ENCODE measurements at places on chromosomes 12 and 14.

GRCh38 chr14:42469637-42470426 lies 863.2 kb downstream of the LRFN5 start:
- no peak for DNase-seq

DNA sequence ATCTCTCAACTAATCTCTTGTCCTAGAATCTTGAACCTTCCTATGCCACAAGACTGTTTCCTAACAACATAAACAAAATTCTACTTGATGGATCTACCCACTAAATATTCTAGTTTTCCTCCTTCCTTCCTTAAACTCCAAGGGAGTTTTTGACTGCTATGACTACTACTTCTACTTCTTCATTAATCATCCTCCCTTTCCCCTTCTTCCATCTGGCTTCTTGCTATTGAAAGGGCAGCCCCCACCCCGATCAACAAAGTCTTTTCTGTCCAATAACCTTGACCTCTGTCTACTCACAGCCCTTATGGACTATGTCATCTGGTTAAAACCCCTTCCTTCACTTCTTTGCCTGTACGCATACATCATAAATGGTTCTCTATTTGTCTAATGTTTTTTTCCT lies 5.6 kb downstream of the LTA4H start:
- no peak for DNase-seq

GRCh38 chr14:93804654-93805053 lies 16.4 kb upstream of the PRIMA1 start:
- DNase-seq: no peak

DNA sequence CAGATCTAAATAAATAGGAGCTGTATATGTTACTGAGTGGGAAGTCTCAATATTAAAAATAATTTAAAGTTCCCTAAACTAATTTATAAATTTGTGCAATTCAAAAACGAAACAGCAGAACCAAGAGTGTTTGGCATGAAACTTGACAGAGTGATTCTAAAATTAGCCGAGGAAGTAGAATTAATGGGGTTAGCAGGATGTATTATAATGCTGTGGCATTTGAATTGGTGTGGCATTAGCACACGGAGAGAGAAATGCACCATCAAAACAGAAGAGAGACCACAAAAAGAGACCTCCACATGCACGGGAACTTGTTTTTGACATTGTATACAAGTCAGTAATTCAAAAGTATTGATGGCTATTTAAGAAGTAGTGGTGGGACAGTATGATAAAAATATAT lies 366.0 kb upstream of the RGS6 start:
- no peak for DNase-seq

GRCh38 chr14:23950411-23951135 lies 3.0 kb upstream of the DHRS4 start:
- no peak for DNase-seq

- no peak for DNase-seq
Observed at GRCh38 chr14:104223101-104224041, 85.0 kb downstream of the KIF26A start.

- DNase-seq: no peak
Observed at GRCh38 chr12:19206493-19207077, 77.1 kb downstream of the PLEKHA5 start.

GRCh38 chr12:70812136-70812535 lies 108.4 kb downstream of the PTPRR start:
- no peak for DNase-seq

- no peak for DNase-seq
Observed at GRCh38 chr12:54959291-54960018, 25.1 kb downstream of the TESPA1 start.

- no peak for DNase-seq
Observed at GRCh38 chr12:114683709-114684097, 272 bp downstream of the TBX3 start.

- no peak for DNase-seq
Observed at GRCh38 chr12:102959391-102959790, 1.9 kb downstream of the ASCL1 start.

GRCh38 chr14:100864206-100864605 lies 38.3 kb downstream of the MEG3 start:
- no peak for DNase-seq

DNA sequence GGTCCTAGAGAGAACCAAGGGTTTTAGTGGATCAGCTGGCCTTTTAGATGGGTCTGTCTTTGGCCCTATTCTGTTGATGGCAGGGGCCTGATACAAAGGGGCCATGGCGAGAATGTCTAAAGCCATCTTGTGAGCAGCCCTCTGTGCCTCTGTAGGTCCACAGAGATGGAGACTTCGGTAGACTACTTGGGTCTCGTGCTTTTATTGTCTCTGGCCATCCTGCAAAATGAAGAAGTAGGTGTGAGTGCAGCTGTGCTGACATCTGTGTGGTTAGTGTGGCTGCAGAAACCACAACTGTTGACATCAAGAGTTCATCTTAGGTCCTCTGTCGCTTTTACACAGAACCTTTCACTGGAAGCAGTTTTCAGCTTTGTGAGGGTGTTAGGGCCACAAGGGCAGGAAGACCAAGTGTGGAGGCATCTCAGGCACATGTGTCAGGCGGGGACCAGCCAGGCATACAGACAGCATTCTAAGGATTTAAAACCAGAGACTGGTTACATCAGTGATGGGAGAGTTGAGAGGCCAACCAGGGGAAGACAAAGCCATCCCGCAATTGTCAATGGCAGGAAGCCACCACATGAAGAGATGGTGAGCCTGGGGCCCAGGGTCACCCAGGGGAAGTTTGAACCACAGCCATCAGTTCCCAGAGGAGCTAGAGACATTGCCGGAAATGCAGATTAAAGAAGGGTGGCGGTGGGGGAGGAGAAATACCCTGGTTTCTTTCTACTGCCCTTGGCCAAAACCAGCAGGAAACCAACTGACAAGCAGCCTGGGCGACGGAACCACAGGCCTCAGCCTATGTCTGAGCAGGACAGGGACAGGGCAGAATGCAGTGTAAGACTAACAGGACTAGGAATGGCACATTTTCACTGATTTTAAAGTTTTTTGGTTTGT lies 13.0 kb upstream of the TPCN1 start:
- peak; percentile 44 for DNase-seq

- no peak for DNase-seq
Observed at GRCh38 chr12:10562306-10562933, 51.0 kb downstream of the MAGOHB start.

GRCh38 chr14:76228138-76228537 lies 76.4 kb downstream of the GPATCH2L start:
- DNase-seq: no peak

DNA sequence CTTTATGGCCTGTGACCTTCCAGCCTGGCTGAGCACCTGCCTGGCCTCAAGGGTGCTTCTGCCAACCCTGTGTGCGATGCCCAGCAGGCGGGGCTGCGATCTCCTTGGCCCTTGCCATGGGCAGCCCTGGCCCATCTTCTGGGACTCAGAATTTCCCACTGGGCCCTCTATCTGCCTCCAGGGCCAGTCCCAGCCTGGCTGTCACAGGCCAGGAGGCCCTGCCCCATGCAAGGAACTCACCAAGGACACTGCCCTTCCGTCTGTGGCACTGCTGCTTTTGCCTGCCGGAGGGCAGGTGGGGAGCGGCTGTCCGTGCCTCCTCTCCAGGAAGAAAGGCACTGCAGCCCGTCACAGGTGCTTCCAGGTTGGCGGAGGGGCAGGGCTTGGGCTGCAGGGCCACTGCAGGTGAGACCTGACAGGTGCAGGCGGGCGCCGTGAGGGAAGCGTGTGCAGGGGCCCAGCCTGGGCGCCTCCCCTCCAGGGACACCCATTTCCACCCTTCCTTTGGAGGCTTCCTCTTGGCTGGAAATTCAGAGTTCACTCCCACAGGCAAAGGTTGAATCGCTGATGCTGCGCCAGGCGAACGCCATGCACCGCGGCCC lies 177.8 kb downstream of the KIF26A start:
- no peak for DNase-seq

DNA sequence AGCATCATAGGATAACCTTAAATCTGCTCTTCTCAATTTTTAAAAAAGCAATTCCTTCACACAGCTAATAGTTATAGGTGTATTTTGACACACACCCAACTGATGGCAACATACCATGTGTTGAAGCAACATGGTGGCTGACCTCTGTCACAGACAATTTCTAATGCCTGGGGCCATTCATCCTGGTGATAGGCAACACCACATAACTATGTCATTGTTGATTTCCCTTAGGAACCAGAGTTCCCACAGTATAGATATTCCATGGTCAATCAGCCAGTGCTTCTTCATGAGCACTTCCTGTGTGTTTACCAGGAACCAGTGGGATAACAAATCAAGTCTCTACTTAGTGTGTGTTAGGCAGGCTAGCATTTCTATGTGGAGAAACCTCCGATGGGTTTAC lies 88.3 kb downstream of the FIGNL2 start:
- DNase-seq: no peak

- no peak for DNase-seq
Observed at GRCh38 chr14:79011091-79011919, 841.1 kb downstream of the NRXN3 start.

DNA sequence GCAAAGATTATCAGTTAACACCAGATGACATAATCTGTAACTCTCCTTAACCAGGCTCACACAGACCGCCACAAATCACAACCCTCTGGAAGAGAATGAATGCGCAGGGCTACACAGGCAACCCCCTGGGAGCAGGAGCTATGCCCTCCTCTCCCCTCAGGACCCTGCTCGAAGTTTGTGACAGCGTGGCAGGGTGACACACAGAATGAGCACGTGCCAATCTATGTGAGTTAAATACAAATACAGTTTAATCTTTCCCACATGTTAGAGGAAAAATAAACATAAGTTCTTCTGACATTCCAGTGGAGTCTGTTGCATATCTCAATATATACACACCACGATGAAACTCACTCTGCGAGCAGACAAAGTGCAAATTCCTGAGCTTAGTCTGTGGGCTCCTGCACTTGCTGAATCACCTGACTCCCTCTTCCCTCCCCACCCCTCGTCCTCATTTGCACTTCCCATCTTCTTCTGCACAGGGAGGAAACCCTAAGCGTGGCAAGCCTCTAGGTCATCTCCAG lies 37.6 kb downstream of the BCAT1 start:
- DNase-seq: no peak

DNA sequence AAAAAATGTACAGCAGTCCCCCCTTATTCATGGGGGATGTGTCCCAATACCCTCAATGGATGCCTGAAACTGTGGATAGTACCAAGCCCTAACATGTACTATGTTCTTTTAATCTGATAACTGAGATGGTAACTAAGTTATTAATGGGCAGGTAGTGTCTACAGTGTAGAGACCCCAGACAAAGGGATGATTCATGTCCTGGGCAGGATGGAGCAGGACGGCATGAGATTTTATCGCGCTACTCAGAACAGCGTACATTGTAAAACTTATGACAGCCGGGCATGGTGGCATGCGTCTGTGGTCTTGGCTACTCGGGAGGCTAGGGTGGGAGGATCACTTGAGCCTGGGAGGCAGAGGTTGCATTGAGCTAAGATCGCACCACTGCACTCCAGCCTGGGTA lies 37.1 kb downstream of the KIAA0586 start:
- no peak for DNase-seq

DNA sequence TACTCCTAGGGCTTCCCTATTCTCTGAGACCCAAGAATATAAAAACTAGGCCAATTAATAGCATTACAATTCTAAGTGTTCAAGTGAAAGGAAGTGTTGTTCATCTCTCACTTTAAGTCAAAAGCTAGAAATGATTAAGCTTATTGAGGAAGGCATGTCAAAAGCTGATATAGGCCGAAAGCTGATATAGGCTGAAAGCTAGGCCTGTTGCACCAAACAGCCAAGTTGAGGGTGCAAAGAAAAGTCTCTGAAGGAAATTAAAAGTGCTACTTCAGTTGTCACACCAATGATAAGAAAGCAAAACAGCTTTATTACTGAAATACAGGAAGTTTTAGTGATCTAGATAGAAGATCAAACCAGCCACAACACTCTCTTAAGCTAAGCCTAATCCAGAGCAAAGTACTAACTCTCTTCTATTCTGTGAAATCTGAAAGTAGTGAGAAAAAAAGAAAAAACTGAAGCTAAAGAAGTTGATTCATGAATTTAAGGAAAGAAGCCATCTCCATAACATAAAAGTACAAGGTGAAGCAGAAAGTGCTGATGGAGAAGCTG lies 68.9 kb downstream of the SLC6A15 start:
- DNase-seq: no peak

GRCh38 chr14:70707138-70708038 lies 65.7 kb downstream of the TTC9 start:
- DNase-seq: no peak

DNA sequence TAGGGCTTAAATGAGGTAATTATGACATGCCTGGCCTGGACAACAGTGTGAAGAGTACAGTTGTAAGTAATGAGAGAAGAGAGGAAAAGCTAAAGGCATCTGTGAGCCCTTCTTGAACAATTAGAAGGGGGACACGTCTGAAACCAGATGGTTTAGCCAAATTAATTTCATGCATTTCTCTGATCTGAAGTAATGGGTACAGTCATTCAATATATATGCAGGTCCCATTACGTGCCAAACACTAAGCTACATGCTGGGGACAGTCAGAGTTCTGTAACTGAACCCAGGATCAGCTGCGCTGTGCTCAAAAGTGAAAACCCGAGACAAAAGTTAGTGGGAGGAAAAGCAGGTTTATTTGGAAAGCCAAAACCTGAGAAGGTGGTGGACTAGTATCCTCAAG lies 207.2 kb upstream of the TMTC1 start:
- DNase-seq: no peak

All from stimulated activated CD4-positive, alpha-beta T cell treated with anti-CD3 and anti-CD28 coated beads, Interleukin-15, amount 100 ng/mL, for 48 hours (primary cell).